Stimulated activated naive CD4-positive, alpha-beta T cell treated with Interleukin-2 at 50 U/mL for 16 hours (primary cell): ENCODE measurements at places on chromosomes 16 and 17.

DNA sequence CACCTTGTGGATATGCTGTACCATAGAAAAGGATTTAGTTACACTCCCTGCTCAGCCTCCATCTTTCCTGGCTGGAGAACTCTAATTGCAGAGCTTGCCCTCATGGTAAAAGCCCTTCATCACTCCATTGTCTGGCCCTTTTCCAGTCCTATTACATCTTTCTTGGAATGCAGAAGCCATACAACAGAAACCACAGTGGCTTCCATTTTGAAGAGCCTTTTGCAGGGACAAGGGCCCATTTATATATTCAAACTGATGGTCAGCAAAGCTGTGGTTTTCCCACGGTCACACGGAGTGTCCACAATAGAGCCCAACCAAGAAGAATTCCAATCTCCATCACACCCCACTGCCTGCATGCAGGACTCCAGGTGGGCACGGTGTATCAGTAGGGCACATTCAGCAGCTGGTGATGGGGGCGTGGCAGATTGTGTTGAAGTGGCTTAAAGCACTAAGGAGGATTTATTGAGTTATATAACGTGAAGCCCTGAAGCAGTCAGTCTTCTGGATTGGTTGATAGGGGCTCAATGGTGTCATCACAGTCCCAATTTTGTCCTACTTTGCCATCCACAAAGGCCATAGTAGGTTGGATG is 20.3 kb downstream of the COPRS start:
- DNase-seq = no peak

GRCh38 chr16:51473091-51473490 is 322.0 kb upstream of the SALL1 start:
- no peak for DNase-seq

DNA sequence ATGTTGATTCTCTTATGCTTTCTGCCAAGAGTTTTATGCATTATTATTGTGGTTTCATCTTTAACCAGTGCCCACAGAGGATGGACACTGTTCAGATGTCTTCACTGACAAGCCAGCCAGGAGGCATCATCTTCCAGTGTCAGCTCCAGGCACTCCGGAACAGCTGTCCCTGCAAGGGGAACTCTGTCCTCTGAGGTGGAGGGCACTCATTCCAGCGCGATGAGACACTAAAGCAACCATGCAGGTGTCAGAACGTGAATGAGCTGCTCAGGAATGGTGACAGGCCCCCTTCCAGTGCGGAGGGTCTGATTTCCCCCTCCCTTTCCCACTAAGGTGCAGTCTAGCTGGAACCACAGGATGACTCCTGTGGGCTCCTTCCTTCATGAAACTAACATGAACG is 117.5 kb downstream of the NOG start:
- DNase-seq = no peak

- no peak for DNase-seq
Measured at GRCh38 chr16:19850131-19850817, 34.4 kb downstream of the GPRC5B start.

DNA sequence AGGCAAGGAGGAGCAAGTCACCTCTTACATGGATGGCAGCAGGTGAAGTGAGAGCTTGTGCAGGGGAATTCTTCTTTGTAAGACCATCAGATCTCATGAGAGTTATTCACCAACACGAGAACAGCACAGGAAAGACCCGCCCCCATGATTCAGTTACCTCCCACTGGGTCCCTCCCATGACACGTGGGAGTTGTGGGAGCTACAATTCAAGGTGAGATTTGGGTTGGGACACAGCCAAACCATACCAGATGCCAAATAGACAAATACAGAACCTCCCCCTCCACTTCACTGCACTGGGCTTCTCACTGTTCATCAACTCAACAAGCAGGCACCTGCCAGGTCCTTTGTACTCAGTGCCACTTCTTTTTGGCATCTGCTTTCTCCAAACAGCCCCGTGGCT is 100.2 kb downstream of the WSCD1 start:
- no peak for DNase-seq

- DNase-seq = no peak
Measured at GRCh38 chr17:47884905-47885730, 10.9 kb upstream of the SP2 start.

GRCh38 chr16:88013766-88014251 is 62.6 kb downstream of the BANP start:
- no peak for DNase-seq

DNA sequence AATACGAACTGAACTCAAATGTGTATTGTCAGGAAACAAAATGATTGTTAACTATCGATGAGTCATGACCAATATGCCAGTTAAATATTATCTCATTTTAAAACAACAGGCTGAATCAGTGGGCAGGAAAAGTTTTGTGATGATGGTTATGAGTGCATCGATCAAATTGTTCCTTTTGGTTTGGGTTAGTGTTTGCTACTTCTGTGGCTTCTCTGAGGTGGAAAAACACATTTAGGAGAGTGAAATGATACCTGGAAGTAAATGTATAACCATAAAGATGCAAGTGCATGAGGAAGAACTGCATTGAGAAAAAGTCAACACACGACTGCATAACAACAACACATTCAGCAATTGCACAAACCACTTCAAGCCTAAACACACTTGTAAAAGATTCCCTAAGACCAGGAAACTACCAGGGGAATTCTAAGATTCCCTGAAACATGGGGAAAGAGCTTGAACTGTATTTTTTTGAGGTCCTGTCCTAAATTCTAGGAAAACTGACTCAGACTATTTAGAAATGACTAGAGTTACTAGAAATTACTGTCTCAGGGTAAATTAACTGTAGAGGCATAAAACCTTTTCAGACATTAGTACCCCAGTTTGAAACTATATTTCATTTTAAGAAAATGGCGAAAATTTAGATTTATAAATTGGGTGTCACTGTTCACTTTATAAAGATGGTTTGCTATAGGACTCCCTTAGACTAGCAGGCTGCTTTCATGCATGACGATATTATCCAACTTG is 44.8 kb downstream of the CDYL2 start:
- DNase-seq = no peak

DNA sequence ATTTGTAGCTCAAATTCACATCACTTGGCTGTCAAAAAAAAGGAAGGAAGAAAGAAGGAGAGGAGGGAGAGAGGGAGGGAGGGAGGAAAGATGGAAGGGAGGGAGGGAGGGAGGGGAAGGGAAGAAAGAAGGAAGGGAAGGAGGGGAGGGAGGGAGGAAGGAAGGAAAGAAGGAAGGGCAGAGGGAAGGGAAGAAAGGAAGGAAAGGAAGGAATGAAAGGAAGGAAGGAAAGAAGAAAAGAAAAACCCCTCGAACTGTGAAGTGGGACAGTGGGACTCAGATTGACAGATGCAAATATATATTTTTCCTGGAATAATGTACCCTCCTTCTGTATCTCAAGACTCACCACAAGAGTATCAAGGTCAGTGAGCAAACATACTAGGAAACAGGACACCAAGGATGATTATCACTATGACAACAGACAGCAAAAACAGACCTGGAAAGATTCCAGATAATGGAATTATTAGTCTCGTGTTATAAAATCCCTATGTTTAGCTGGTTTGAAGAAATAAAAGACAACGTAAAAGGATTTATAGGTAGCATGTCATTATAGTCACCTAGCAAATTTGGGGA is 24.2 kb upstream of the ABCA3 start:
- no peak for DNase-seq

DNA sequence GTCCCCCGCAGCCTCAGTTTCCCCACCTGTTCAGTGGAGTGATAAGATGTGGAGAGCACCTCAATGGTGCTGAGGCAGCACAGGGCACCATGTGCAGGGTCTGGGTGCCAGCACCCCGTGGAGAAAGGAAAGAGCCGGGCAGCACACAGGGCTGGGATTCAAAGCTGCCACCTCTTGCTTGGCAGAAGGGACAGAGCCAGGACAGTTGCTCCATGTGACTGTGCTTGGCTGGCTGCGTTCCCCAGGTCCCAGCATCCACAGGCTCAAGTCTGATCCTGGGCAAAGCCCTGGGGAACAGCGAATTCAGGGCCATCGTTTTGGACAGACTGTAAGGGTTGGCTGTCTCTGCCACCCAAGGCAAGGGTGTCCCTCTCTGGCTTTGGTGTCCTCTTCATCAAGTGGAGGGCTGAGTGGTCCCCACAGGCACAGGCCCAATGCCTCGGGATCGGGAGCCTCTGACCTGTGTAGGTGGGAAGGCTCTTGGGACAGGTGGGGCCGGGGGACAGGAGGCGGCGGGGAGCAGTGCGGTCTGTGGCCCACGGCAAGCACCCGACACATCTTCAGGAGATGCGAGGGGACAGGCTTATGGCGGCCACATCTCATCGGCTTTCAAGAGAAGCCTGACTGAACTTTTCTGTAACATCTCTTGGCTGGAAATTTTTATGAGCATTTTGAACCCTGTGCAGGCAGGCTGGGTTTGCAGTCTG is 8.5 kb downstream of the ZNF469 start:
- no peak for DNase-seq

DNA sequence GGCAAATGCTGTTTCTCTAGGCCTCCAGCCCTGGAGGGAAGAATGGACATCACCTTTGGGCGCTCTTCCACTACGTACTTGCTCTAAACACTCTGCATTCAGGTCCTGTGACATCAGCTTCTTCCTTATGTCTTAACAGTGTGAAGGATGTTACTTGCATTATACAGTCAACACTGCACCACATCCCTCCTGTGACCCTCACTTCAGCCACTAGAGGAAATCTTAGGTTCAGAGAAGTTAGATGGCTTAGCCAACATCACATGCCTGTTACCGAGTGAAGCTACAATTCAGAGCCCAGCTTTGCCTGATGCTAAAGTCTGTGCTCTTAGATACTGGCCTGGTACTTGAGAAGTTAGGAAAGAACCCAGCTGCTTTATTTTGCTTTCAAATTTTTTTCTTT is 18.3 kb downstream of the UBFD1 start:
- DNase-seq = no peak

DNA sequence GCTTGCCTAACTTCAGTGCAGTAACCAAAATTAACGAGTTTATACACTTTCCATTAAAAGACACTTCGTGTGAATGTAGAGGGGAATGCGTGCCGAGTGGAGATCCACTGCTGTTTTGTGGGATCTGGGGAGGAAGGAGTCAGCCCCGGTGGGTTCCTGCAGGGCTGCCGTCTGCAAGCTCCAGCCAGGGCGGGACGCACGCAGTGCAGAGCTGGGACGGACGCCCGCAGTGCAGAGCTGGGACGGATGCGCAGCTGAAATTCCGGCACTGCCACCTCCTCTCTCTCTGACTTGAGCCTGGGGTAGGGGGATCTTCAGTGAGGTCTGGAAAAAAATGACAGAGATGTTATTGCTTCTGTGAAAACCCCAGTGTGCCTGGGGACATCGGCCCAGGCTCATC is 16.5 kb upstream of the ZC3H18 start:
- DNase-seq = no peak

- no peak for DNase-seq
Measured at GRCh38 chr16:82954224-82954929, 327.6 kb downstream of the CDH13 start.

GRCh38 chr16:58336332-58337089 is 41.7 kb upstream of the PRSS54 start:
- DNase-seq = peak; percentile 59
